ENCODE measurements at places on chromosomes 11 and 22.

- peak overlapping the region; percentile 96 for H3K4me3 ChIP-seq
- peaks cover 10% of the 10 kb centered on the region for H3K36me3 ChIP-seq
- H3K27ac ChIP-seq: peak overlapping the region; percentile 100
- no peaks in the 10 kb centered on the region for H3K27me3 ChIP-seq
- H3K4me1 ChIP-seq: peaks cover 24% of the 10 kb centered on the region
- DNase-seq: peak; percentile 13
Measured at GRCh38 chr22:41619979-41620588, 759 bp downstream of the DESI1 start.

DNA sequence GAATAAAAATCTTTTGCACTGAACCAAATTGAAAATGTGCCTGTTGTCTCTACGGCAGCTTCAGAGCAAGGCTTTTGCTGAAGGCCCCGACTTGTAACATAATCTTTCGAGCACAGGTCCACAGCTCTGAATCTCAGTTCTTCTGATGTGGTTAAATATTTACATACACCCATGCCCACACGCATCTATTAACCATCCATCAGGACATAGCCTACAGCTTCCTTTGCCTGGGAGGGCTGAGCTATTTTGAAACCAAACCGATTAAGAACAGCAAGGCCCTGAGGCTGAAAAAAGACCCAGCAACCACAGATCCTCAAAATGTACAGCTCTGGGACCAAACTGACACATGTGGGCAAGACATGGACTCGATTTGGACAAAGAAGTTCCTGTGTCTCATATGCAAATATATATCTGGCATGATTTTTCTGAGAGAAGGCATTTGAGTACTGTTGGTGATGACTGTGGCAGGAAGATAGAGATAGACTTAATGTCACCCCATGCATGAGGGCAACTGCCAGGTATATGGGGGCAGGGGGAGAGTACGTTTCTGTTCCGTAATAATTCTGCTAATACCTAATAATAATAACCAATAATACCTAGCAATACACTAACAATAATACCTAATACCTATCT lies 322.7 kb upstream of the PLET1 start:
- no peak overlapping the region for H3K4me3 ChIP-seq
- no peak for DNase-seq
- H3K27me3 ChIP-seq: no peaks in the 10 kb centered on the region
- H3K36me3 ChIP-seq: no peaks in the 10 kb centered on the region
- no peak overlapping the region for H3K27ac ChIP-seq

DNA sequence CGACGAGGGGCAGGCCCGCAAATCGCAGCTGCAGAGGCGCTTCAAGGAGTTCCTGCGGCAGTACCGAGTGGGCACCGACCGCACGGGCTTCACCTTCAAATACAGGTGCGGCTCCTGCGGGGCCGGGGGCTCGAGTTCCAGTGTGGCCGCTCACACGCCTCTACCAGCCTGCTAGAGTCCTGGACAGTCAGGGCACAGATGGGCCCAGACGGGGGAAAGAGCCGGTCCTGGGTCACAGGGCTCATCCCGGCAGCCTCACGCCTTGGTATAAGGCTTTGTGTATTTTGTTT lies 506 bp downstream of the MCM5 start:
- peak overlapping the region; percentile 56 for H3K27ac ChIP-seq
- H3K4me1 ChIP-seq: peaks cover 6% of the 10 kb centered on the region
- peaks cover 12% of the 10 kb centered on the region for H3K36me3 ChIP-seq

GRCh38 chr22:47357086-47357485 lies 594.6 kb downstream of the TBC1D22A start:
- DNase-seq: no peak
- no peak overlapping the region for H3K4me3 ChIP-seq
- H3K36me3 ChIP-seq: no peaks in the 10 kb centered on the region

DNA sequence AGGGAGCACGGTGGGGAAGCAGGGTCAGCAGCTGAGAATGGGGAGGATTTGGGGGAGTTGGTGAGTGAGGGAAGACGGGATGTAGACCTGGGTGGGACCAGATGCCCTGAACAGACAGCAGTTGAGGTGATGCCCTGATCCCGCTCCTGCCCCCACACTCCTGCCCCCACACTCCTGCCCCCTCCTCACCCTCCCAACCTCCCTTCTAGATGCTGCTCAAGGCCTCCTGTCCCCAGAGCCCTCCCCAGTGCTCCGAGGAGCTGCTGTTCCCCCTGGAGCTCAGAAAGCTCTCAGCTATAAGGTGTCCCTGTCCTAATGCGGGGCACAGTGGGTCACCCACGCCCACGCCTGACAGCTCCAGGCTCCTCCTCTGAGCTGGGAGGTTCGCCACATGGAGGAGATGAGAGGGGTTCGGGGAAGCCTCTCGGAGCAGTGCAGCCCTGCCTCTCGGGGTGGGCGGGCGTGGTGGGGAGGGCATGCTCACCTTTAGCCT lies 25.1 kb upstream of the TTLL12 start:
- H3K4me1 ChIP-seq: no peaks in the 10 kb centered on the region
- H3K27ac ChIP-seq: no peak overlapping the region
- no peak overlapping the region for H3K4me3 ChIP-seq
- no peaks in the 10 kb centered on the region for H3K36me3 ChIP-seq

DNA sequence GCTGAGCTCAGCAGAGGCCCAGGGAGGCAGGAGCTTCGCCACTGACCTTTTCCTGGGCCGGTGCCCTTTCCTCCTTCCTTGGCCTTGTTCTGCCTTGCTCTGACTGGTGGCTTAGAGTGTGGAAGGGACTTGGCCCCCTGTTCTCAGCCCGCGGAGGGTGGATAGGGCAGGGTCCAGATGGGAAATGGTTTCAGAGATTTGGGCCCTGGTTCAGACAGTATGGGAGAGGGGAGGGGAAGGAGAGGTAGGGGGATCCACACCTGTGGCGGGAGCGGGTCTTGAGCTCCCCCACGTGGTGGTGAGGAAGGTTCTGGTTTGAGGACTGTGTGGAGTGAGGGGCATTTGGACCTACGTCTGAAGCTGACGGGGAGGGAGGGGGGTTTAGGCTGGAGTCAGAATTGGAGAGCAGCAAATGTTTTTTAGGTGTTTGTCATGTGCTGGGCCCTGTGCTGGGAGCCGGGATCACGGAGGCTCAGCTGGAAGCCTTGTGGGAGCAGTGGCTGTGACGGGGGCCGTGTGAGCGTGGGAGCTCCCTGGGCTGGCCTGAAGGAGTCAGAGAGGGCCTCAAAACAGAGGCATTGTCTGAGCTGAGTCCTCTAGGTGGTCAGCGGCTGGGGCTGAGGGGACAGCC lies 27.2 kb downstream of the SHANK3 start:
- H3K4me3 ChIP-seq: no peak overlapping the region
- H3K36me3 ChIP-seq: no peaks in the 10 kb centered on the region
- H3K27ac ChIP-seq: no peak overlapping the region
- no peak for DNase-seq
- no peaks in the 10 kb centered on the region for H3K27me3 ChIP-seq

- peaks cover 10% of the 10 kb centered on the region for H3K36me3 ChIP-seq
- no peaks in the 10 kb centered on the region for H3K4me1 ChIP-seq
- H3K27me3 ChIP-seq: no peaks in the 10 kb centered on the region
- no peak for DNase-seq
- no peak overlapping the region for H3K27ac ChIP-seq
- H3K4me3 ChIP-seq: no peak overlapping the region
Measured at GRCh38 chr11:6637871-6638270, 17.7 kb downstream of the DCHS1 start.

DNA sequence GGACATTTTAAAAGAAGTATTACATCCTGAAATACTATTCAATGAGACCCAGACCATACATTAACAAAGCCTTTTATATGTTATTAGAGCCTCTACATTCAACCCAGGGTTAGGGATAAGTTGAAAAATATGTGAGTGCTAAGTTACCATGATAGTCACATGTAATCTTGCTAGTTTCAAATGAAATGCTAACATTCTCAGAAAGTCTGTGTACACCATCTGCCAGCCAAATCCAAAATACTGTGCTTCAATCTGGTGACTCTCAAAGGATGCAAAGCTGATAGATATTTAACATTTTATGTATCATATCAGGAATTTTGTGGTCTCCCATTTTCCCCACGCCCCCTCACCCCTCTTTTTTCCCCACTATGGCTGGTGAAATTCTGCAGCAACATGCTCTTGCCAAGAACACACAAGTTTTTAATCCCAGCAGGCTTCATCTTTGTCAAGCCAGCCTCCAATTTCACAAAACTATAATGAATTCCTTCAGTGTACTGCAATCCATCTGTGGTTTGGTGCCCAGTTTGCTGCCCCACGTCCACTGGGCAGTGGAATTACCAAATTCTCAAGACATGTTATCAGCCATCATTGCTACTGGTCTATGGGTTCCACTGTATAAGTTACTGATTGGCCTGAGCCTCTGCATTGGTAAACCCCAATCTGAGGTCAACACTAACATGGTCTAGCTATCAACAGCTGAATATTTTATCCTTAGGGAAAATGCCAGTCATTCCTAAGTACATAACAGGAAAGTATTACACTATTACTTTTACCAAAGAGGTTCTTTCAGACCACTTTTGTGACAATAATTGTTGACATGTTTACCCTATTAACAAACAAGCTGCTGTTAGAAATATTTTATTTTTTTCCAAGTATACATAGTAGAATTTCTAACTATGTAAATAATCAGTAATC lies 1.5 kb upstream of the PICALM start:
- H3K27ac ChIP-seq: peak overlapping the region; percentile 88
- H3K36me3 ChIP-seq: no peaks in the 10 kb centered on the region
- no peaks in the 10 kb centered on the region for H3K27me3 ChIP-seq
- no peak for DNase-seq
- no peak overlapping the region for H3K4me3 ChIP-seq
- H3K4me1 ChIP-seq: no peaks in the 10 kb centered on the region

Measured in effector memory CD4-positive, alpha-beta T cell (primary cell).